Trophoblast cell (in vitro differentiated cells and primary cell): ENCODE measurements at places on chromosomes 16 and 17.

- no peak for DNase-seq
Measured at GRCh38 chr17:8445536-8445935, 9.9 kb downstream of the NDEL1 start.

- DNase-seq, result no peak
Measured at GRCh38 chr17:2233441-2233947, 70.1 kb downstream of the SMG6 start.

GRCh38 chr16:69942627-69943170 is 8.4 kb upstream of the CLEC18A start:
- no peak for DNase-seq

DNA sequence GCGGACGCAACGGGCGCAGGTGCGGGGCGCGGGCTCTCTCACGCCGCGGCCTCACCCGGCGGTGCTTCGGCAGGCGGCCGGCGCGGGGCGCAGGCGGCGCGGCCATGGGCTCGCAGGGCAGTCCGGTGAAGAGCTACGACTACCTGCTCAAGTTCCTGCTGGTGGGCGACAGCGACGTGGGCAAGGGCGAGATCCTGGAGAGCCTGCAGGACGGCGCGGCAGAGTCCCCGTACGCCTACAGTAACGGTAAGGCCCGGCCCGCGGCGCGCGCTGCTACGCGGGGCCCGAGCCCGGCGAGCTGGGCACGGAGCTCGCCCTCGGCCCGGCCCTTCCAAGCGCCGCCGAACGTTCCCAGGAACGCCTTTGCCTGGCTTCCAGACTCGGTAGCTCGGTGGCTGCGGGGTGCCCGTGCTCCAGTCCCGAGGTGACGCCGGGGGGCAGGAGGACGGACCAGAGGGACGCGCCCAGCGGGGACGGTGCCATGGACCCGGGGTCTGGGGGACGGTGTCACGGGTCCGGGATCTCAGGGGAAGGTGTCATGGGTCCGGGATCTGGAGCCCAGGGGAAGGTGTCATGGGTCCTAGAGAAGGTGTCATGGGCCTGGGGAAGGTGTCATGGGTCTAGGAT is 435 bp downstream of the RAB40C start:
- peak; percentile 50 for DNase-seq

DNA sequence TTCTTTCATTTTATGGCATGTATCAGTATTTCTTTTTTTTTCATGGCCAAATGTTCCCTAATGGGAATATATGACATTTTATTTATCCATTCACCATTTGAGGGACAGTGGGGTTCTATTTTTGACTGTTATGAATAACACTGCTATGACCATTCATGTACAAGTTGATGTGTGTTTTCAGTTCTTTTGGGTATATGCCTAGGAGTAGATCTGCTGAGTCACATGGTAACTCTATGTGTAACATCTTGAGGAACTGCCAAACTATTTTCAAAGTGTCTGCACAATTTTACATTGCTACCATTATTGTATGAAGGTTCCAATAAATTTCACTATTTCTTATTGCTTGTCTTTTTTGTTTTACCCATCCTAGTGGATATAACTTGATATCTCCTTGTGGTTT is 223.0 kb downstream of the TANC2 start:
- no peak for DNase-seq

- DNase-seq, result no peak
Measured at GRCh38 chr16:85935391-85935973, 36.5 kb downstream of the IRF8 start.

DNA sequence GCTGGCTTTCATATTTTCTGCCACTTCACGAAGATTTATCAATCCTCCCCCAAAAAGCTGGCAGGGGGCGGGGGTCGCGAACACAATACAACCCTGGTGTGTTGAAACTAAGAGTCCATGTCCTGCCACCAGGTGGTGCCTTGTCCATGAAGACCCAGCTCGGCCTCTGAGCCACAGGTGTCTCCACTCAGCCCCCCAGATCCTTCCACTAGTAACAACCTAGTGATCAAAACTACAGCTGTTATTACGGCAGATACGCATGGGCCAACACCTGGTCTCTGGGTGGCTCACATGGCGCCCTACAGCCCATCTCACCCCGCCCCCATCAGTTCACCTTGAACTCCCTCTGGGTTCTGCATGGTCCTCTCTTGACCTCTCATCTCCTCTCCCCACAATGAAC is 27.7 kb downstream of the USP7 start:
- no peak for DNase-seq

GRCh38 chr17:9054126-9054975 is 33.0 kb downstream of the NTN1 start:
- DNase-seq, result peak; percentile 75

- no peak for DNase-seq
Measured at GRCh38 chr17:10888858-10889257, 51.0 kb upstream of the PIRT start.

- no peak for DNase-seq
Measured at GRCh38 chr16:86037999-86038925, 139.3 kb downstream of the IRF8 start.

DNA sequence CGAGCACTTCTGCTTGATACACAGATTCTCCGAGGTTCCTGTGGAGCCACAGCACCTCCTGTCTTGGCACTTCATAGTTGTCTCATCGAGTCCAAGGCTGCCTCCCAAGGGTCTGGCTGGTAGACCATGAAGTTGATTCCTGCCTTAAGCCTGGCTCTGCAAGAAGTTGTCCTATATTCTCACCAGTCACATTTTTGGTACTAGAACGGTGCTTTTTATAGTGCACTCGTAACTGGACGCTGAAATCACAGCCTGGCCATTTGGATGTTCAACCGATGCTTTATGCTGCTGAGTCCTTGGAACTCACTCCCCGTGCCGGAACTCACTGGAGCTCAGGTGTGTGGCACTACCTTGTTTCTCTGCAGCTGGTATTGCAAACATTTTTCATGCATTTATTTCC is 35.6 kb downstream of the RMI2 start:
- DNase-seq, result no peak

DNA sequence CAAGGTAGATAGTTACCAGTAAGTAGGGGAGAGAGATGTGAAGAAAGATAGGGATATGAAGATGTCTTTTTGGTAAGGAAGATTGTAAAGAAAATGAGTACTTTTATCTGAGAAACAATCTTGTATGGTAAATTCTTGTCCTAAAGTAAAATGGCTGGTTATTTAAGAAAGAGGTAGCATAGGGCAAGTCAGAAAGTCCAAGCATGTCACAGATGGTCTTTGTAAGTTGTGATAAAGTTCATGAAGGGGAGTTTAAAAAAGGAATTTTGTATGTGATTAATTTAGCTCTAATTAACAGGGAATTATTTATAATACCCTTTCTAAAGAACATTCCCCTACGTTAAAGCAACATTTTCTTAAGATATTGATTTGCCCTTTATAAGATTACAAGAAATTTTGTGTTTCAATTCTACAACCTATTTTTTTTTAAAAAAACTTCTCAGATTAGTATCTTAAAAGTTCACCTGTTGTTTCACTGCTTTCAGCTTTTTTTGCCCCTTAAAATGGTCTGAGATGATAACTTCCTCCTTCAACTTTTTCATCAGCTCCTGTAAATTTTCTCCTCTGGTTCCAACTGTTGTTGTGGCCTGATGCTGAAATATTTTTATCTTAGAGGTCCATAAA is 16.2 kb upstream of the CPHXL start:
- DNase-seq, result no peak

DNA sequence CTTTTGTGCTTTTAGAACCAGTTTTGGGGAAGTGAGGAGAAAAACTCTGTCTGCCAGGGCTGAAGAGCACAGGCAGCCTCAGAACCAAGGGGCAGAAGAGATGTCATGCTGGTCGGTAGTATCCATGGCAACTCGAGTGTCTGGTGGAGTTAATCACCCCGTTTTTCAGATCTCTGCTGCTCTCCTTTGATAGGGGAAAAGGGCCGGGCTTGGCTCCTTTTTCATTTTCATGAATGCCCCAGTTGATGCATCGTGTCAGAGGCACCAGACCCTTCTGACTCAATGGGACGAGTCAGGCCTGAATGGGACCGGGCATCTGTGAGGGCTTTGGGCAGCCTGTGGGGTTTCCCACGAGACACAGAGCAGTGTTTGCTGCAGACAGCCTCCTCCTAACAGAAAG is 304.6 kb downstream of the ABCC12 start:
- DNase-seq, result no peak

- no peak for DNase-seq
Measured at GRCh38 chr17:79878329-79878947, 39.2 kb upstream of the CBX4 start.

- DNase-seq, result peak; percentile 87
Measured at GRCh38 chr16:31105677-31106213, 2.4 kb upstream of the BCKDK start.

DNA sequence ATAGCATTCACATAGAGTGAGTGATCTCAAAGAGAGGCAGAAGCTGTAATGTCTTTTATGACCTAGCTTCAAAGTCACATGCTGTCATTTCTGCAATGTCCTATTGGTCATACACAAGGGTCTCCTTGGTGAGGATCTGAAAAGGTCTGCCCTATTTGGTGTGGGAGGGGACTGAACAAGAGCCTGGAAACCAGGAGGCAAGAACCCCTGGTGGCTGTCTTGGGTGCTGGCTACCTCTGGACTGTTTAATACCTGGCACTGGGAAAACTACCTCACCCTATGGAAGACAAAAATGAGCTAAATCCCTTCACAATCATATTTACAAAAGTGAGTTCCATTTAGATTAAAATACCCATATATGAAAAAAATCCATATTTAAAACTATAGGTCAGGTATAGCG is 9.0 kb downstream of the KCTD13 start:
- no peak for DNase-seq

DNA sequence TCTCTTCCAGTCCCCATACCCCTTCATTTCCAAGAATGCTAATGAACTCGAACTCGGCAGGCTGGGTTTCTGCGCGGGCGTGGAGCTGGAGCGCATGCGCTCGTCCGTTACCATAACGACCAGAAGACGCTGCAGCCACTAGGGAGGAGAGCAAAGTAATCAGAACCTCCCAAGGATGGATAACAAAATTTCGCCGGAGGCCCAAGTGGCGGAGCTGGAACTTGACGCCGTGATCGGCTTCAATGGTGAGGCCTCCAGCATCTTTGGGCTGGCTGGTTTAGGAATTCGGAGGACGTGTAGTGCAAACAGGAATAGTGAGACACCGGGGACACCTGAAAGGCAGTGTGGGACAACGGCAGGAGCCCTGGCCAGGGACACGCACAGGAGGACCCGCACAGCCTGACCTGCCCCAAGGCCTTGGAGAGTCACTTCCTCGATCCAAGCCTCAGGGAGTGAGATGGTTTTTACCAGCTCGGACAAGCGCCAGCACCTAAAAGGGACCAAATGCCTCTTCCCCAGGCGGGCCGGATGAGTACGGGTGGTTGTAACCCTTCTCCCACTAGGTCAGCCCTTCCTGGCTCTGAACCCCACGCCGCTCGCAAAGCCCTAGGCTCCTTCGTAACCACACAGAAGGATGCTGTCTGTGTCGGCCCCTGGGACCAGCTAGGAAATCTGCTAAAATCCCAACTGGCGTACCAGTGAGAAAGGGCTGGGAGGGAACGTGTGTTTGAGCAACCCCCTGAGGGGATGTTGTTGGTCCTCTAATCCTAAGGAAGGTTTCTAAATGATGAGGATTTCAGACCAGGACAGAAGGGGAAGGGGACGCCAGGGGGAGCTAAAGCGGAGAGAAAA is at the start of gene CFAP52:
Gene CFAP52 (plus strand): TSS at position 122 of the 852 bp plus-strand sequence. CDS start 54 bp downstream, at position 176.
- peak; percentile 94 for DNase-seq

DNA sequence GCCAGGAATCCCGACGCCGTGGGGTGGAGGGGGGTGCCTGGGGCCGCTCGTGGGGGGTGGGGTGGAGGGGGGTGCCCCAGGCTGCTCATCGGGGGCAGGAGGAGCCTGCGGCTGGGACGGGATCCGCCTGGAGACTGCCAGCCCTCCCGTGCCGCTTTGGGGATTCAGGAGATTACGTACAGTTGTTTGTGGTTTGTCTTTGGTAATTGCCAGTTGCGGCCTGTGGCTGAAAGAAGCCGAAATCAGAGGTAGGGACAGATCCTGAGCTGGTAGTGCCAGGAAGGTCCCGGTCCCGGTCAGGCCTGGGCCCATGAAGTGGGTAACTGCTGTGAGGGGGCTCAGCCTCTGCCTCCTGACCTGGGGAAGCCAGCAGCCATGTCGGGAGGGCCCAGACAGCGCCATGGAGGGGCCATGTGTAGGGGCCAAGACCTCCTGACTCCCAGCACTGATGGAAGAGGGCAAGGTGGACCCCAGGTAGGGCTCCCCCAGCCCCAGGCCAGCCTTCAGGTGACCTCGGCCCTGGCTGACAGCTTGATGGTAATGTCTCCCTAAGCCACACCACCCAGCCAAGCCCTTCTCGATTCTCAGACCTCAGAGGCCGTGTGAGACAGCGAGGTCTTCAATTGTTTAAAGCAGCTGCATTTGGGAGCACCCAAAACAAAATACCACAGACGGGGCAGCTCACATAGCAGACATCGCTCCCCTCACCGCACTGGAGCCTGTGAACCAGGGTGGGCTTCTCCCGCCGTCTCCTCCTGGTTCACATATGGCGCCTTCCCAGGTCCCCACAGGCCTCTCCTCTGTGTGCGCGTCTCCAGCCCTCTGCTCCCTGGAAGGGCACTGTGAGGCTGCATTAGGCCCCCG is 34.9 kb upstream of the SSTR5 start:
- DNase-seq, result no peak

GRCh38 chr17:15900871-15901270 is 44.1 kb upstream of the ADORA2B start:
- DNase-seq, result peak; percentile 51

DNA sequence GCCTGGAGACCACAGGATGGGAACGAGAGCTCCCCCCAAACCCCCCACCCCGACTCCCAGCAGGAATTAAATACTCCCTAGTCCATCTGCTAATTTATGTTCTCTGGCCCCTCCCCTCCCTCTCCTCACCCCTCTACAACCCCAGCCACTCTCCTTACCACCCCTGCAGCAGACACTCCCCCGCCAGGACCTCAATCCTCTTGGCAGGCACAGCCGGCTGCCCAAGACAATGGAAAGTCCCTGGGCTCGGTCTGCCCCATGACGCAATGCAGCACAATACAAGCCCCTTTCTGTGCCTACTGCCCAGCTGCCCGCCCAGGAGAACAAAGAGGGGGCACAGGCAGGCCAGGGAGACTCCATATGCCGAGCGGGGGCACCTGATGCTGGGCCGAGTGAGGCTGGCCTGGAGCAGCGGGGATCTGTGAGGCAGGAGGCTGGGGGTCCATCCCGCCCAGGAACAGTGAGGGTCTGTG is 30.3 kb upstream of the CDC42EP4 start:
- DNase-seq, result peak; percentile 3

DNA sequence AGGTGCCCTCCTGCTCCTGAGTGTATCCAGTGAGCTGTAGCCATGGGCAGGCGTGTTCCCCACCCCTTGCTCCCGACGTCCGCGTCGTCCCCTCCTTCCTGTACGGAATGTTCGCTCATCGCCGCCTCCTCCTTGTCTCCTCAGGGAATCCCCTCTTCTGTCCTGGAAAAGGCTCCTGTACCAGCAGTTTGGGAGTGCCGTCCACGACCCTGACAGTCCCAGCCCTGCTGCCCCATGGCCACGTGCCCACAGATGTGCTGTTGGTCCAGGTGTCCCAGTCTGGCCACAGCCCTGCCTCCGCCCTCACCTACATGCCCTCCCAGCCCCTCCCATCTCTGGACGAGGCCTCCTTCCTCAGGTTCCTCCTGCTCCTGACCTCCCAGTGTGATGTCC is 30.2 kb downstream of the OR1D5 start:
- no peak for DNase-seq
